NCI-H2029 treated with DMSO at 0.1 percent for 48 hours (cell line): ENCODE measurements at places on chromosomes 12 and 14.

DNA sequence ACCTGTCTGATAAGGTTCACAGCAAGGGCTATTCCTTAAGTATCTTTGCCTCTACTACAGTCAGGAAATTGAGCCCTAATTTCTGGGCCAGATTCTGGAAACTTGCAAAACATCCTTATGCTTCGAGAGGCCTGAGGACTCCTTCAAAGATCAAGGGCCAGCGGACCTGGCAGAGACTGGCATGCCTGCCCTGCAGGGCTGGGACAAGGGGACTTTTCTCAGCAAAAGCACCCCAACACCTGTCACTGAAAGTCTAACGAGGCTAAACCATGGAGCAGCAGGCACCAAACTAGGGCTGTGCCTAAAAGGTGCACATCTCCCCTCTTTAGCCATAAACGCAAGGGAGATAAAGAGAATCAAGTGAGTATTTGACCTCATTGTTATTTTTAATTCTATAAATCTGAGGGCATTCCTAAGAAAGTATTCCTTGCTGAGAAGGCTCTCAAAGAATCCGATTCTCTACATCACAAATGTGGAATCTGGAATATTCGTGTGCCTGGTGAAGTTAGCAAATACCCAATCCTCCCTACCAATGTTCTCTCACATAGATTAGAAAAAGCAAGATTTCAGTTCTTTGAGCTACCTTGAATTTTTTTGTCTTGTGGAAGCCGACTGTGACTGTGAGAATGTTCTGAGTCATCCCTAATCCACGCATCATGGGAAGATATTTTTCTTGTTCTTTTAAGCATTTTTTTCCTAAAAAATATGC lies 328.2 kb upstream of the NOVA1 start:
- DNase-seq: no peak

DNA sequence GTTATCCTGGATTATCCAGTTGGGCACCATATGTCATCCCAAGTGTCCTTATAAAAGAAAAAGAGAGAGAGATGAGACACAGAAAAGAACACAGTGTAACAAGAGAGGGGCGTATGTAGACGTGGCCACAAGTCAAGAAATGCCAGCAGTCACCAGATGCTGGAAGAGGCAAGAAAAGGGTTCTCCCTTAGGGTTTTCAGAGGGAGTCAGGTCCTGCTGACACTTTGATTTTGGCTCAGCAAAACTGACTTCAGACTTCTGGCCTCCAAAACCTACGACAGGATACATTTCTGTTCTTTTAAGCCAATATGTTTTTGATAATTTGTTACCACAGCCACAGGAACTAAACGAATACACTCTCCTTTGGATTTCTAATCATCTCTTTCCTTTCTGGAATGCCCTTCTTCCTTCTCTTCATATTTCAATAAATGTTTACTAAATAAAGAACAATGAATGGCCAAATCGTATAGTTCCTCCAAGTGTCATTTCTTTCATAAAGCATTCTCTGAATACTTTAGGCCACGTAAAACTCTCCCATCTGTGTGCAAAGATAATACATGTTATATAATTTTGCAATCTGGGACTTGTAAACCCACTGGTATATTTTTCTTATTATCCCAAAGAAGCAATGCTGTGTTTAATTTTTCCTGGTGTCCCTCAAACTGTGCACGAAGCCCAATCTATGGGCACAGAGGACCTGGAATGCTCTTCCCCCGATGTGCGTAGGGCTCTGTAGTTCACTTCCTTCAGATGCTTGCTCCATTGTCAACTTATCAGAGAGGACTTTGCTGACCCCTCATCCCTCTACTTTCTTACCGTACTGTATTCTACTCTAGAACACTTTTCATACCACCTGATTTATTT lies 303.6 kb downstream of the CEP128 start:
- no peak for DNase-seq

DNA sequence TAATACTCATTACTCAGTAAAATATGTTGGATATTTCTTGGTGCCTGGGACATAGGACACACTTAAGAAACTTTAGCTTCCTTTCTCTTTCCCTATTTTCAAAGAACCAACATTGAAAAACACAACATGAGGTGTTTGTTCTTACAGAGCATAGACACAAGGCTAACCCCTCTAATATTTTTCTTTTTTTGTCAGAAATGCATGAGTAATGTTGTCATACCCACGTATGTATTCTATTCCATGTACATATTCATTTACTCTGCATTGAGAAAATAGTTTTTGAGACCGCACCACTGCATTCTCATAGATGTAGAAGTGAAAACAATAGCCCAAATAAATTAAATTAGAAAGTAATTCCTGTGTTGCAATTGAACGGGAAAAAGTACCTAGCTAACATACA lies 13.0 kb downstream of the PAX9 start:
- no peak for DNase-seq

GRCh38 chr12:48002414-48002730 lies 1.9 kb downstream of the COL2A1 start:
- DNase-seq: no peak
